ENCODE measurements at places on chromosomes 2 and 18. TPM values are rescaled to one million over a fixed set of nuclear protein-coding genes. Genes with fewer than 3 reads are reported as not detected.

OTOF gene
- total RNA-seq = 0.09 TPM

CEBPZ gene
- total RNA-seq = 95.4 TPM

DLX2 gene
- total RNA-seq = 0.79 TPM

DNAJC5G gene
- 0.25 TPM for total RNA-seq

SPATA3 gene
- total RNA-seq = not detected

KCNJ3 gene
- not detected for total RNA-seq

UGT1A5 gene
- total RNA-seq = 1.2 TPM

FAM110C gene
- total RNA-seq = 3.2 TPM

SCYGR4 gene
- total RNA-seq = not detected

CD226 gene
- total RNA-seq = 0.02 TPM

GNLY gene
- not detected for total RNA-seq

SALL3 gene
- total RNA-seq = not detected

AKAIN1 gene
- not detected for total RNA-seq

ZSWIM2 gene
- total RNA-seq = not detected

EFEMP1 gene
- not detected for total RNA-seq

THSD7B gene
- total RNA-seq = 7.1 TPM

CERKL gene
- total RNA-seq = not detected

CROCC2 gene
- total RNA-seq = not detected

RPS27A gene
- total RNA-seq = 1,418 TPM

STON1 gene
- 1.8 TPM for total RNA-seq

SERPINB10 gene
- not detected for total RNA-seq

CNOT9 gene
- 59.9 TPM for total RNA-seq

SPHKAP gene
- not detected for total RNA-seq

LRRC30 gene
- not detected for total RNA-seq

SPIRE1 gene
- 9.2 TPM for total RNA-seq

FSHR gene
- 1.0 TPM for total RNA-seq
